ENCODE measurements at places on chromosomes 1 and 21.
A peak's percentile ranks its signal among the peaks of the same experiment; 100 is the strongest.

DNA sequence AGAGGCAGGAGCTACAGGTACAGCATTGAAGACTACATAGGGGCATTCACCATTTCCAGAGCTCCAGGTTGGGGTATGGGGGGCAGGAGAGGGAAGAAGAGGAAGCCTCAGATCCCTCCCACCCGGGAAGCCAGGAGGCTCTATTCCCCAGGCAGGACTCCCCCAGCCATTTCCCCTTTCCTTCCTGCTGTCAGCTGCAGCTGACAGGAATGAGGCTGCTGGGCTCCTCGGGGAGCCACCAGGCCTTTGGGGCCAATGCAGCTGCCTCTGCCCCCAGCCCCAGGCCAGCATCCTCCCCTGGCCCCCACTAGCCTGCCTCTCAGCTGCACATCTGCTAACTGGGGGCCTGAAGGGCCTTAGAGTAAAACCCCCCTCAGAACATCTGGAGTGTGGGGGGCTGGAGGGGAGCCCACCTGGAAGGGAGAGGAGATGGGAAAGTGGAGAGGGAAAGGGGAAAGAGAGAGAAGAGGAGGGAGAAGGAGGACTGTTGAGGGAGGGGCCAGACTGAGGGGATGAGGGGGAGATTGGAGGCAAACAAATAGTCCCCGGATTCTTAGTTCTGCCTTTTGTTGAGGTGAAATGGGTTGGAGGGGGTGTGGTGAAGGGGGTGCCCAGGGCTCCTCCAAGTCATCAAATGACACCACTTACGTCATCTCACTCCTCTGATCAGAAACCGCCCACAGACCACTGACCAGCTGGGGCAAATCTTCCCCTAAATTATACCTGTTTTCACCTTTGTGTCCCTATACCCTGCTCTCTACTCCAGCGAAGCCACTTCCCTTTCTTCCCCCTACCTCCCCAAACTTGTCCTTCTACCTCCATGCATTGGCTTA is 58.0 kb downstream of the LGR6 start:
- DNase-seq, result no peak

DNA sequence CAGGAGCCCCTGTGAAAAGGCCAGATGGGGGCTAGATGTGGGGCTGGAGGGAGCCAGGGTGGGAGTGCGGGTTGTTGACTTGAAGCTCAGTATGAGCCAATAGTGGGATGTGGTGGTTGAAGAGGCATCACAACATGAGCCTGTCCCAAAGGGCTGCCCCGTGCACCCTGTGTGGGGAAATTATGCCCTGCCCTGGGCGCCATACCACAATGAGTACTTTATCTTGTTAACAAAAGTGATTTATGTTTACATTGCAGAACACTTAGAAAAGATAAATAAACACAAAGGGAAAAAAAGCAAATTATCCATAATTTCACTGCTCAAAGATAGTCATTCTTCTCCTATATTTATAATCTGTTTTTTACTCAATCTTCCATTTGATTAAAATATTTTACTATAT is 1.6 kb upstream of the NFASC start:
- DNase-seq, result no peak

- DNase-seq, result no peak
Measured at GRCh38 chr1:214363386-214363785, 82.4 kb downstream of the SMYD2 start.

DNA sequence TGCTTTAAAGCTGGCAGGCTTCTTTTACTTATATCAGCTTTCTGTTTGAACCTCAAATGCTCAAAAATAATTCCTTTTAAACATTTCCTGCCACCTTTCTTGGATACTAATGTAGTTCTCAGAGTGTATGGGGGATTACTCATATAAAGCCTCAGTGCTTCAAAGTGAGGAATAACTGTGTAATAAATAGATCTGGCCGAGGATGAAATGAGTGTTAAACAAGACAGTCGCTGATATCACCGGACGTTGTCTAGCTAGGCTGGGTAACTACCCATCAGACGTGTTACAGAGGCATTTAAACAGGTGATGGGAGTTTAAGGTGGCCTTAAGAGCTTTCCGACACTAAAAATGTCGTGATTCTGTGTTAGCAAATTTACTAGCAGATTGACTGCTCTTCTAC is 53.1 kb downstream of the VANGL2 start:
- DNase-seq, result no peak

GRCh38 chr21:34882719-34883131 is 166.4 kb downstream of the RUNX1 start:
- no peak for DNase-seq

DNA sequence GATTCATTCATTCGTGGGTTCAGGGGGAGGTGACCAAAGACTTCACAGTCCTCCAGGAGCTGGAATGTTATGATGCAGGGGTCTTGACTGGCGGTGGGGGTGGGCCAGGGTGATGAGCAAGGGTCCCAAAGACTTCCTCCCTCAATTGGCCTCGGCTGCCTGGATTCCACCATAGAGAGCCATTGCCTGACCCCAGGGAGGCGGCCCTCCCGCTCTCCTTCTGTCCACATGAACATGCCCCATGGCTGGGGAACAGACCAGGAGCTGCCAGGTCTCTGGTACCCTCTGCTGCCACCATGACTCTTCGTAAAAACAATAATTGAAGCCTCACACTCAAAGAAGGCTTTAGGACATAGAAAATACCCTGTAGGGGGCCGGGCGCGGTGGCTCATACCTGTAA is 102.5 kb upstream of the CASZ1 start:
- DNase-seq, result no peak

GRCh38 chr1:115170377-115170776 is 81.1 kb upstream of the TSPAN2 start:
- DNase-seq, result no peak

DNA sequence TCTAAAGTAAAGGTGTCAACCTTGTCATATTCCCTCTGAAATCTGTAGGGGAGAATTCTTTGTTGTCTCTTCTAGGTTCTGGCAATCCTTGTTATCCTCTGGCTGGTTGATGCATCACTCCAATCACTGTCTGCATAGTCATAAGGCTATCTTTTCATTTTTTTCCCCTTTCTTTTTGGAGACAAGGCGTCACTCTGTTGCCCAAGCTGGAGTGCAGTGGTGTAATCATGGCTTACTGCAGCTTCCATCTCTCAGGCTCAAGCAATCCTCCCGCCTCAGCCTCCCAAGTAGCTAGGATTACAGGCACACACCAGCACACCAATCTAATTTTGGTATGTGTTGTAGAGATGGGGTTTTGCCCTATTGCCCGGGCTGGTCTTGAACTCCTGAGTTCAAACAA is 12.9 kb downstream of the DPYD start:
- no peak for DNase-seq

- no peak for DNase-seq
Measured at GRCh38 chr1:65958561-65959350, 166.1 kb downstream of the PDE4B start.

DNA sequence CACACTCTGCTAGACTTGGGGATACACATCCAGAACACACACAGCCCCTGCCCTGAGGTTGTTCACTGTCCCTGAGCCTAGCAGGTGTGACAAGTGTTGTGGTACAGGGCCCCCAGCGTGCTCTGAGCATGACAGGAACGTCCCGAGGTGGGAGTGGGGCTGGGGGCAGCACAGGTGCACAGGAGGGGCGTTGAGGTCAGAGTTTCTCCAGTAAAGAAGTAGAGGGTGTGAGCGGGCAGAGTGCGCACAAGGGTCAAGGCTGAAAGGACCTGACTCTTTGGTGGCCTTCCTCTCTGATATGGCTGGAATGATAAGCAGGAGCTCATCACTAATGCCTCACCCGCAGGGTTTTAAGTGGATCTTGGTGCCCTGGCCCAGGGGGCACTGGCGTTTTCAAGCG is 1.3 kb upstream of the FALEC start:
- DNase-seq, result no peak

DNA sequence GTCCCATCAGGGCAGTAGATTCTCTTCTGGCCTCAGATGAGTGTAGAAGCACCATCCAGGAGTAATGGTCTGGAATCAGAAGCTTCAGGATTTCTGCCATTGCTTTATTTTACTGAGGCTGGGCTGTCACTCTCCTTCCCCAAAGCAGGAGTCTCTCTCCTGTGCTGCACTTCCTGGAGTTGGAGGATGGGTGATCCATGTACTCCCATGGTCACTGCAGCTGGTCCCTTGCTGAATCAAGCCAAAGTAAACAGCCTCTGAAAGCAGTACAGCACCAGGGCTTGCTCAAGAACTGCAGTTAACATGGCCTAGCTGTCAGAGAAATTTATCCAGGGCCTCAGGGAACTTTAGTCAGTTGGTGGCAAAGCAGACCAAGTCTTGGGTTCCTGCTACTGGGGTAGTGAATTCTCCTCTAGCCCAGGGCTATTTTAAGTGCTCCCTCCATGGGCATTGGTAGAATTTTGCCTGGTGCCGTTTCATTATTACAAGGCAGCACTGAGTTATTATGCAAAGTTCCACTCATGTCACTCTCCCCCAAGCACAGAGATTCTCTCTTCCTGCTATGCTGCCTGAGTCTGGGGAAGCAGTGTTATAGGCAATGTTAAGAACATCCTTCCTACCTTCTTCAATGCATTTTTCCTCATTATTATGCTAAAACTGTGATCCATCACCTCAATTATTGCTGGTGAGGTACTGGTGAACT is 29.5 kb downstream of the DRAM2 start:
- DNase-seq, result no peak

DNA sequence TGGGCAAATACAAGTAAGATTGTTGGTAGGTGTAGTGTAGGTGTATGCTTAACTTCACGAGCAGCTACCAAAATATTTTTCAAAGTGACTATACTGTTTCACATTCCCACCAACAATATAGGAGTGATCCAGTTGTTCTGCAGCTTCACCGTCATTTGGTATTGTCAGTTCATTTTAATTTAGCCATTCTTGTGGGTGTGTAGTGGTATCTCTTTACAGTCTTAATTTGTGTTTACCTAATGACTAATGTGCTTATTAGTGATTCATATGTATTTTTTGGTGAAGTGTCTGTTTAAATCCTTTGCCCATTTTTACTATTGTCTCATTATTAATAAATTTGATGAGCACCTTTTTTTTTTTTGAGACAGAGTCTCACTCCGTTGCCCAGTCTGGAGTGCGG is 35.4 kb downstream of the RCSD1 start:
- DNase-seq, result no peak

GRCh38 chr1:214550857-214551435 is 456 bp downstream of the PTPN14 start:
- DNase-seq, result peak; percentile 65

DNA sequence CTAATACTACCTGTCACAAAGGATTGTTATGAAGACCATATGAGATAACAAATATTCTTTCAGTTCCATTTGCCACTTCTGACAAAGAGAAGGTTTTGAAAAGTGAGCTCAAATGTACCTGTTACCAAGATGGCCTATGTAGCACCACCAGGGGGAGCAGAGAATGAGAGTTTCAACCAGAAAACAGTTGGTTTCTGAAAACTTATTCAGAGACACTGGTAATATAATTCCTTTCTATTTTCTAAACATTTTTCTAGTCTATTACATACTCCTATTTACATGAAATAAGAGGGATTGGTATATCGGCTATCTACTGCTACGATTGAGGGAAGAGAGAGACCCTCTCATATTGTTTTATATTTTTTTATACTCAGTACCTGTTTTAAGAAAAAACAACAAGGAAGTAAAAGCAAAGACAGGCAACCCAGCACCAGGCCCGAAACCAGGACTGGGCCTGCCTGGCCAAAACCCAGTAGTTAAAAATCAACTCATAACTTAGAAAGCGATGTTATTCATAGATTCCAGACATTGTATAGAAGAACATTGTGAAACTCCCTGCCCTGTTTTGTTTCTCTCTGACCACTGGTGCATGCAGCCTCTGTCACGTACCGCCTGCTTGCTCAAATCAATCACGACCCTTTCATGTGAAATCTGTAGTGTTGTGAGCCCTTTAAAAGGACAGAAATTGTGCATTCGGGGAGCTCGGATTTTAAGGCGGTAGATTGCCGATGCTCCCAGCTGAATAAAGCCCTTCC is 48.3 kb downstream of the IL23R start:
- DNase-seq, result peak; percentile 26

DNA sequence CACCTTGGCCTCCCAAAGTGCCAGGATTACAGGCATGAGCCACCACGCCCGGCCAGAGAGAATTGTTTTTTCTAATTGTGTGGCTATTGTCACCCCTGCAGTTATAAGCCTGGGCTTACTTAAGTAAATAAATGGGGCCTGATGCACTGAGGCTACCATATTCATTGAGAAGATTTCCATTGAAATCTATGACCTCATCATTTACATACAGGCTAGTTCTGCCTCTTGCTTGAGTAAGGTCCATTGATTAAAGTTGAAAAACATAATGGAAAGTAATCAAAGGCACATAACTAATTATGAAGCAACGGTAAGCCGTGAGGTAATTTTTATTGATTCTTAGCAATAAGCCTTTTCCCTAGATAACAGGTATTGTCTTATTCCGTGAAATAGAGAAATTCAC is 788.9 kb downstream of the ADGRL2 start:
- no peak for DNase-seq

- DNase-seq, result peak; percentile 70
Measured at GRCh38 chr1:43565600-43566360, 35.1 kb downstream of the PTPRF start.

DNA sequence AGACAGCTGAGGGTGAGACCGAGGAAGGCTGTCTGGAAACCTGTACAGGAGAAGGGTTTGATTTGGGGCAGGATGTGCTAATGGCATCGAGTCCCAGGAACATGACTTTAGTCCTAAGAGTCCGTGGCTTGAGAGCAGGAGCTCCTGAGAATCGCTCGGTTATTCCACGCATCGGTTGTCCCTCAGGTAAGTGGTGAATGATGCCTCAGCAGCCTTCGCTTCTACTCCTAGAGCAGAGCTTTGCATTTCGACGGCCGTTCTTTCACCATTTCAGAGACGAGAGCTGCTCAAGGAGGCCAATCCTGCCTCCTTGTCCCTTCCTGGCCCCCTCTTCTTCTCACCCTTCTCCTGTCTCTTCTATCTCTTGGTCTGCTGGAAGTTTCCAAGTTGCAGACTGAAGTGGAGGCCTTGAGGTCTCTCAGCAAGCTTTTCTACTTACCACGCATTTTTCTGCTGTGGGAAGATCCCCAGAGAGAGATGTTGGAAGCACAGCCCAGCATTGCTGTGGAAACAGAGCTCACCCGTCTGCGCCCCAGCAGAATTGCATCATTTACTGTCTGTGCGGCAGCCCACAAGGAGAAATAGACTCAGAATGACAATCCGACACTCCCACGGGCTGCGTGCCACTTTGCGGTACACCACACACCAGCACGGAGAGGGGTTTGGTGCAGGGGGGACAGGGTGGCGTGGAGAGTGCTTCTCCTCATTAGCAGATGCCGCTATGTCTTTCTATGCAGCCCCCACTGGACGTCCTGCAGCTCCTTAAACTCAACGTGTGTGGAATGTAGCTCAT is 270.7 kb upstream of the C1orf174 start:
- no peak for DNase-seq
